NCI-H69 (cell line): ENCODE measurements at places on chromosomes 1 and 21.
A peak's percentile ranks its signal among the peaks of the same experiment; 100 is the strongest.

GRCh38 chr1:6596886-6597776, 5.5 kb downstream of the KLHL21 start:
- no peak for DNase-seq

DNA sequence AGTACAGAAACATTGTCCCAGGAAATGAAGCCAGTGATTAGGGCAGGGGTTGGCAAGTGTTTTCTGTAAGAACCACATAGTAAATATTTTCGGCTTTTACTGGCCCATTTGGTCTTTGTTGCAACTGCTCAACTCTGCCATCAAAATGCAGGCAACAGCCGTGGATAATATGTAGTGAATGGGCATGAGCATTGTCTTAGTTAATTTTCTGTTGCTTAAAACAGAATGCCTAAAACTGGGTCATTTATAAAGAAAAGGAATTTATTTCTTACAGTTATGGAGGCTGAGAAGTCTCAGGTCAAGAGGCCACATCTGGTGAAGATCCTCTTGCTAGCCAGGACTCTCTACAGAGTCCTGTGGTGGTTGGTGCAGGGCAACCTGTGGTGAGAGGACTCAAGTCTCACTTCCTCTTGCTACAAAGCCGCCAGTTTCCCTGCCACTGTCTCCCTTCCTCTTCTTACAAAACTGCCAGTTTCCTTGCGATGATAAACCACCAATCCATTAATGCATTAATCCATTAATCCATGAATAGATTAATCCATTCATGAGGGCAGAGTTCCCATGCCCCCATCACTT, 166.4 kb downstream of the PSMG1 start:
- no peak for DNase-seq

DNA sequence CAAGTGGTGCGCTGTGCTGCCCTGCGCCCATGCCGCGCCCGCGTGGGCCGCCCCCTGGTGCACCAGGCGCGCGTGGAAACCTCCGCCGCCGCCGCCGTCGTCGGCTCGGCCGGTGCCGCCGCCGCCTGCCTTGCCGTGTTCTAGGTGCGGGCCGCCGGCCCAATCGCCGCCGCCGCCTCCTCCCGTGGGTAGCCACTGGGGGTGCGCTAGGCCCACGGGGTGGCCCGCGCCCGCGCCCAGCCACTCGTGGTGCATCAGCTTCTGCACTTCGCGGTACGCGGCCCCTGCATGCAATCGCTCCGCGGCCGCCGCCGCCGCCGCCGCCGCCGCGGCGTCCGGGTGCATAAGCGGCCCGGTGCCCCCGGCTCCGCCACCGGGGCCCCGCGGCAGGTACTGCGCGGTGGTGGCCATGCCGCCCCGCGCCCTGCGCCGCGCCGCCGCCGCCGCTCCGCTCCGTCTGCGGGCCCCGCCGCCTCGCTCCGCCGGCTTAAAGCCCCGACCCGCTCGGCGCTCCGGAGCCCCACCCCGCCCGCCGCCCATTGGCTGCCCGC, at the start of gene POU3F1:
POU3F1 (minus strand) TSS at position 461 of the 551 bp plus-strand sequence; CDS start at position 411, 50 bp downstream.
- peak; percentile 58 for DNase-seq

GRCh38 chr1:11648732-11649158, 5.5 kb downstream of the FBXO2 start:
- peak; percentile 49 for DNase-seq

DNA sequence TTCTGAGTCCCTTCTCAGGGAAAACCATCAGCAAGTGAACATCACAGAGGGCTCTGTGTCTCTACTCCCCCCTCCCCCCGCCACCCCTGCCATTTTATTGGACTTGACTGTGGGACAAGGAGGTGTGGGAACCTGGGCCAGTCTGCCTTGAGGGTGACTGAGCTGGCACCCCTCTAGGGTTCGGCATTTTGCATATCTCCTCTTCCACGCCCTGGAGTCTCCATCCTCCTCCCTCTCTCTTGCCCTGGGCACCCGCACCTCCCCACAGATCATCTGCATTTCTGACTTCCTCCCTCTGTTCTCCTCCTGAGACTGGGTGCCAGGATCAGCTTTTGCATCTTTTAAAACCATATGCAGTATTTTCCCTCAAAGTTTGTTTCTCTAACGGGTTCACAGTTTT, 107.1 kb upstream of the ERRFI1 start:
- DNase-seq: no peak

GRCh38 chr1:209829716-209830115, 1.9 kb downstream of the UTP25 start:
- no peak for DNase-seq

DNA sequence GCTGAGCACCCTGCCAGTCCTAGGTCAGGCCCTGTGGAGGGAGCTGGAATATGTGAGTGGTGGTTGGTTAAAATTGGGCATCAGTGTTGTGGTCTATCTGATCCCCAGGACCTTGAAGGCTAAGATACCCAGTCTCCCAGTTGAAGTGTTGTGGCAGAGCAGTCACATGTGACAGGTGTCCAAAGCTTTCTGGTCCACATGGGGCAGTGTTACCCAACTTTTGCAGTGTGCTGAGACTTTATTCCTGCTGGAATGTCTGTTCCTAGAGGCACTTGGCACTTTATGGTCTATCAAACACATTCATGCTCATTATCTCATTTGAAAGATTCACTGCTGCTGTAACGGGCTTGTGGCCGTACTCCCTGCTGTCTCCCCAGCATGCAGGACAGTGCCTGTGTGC, 21.0 kb upstream of the LORICRIN start:
- no peak for DNase-seq
